ENCODE measurements at places on chromosomes 2 and 18.
A peak's percentile ranks its signal among the peaks of the same experiment; 100 is the strongest.

DNA sequence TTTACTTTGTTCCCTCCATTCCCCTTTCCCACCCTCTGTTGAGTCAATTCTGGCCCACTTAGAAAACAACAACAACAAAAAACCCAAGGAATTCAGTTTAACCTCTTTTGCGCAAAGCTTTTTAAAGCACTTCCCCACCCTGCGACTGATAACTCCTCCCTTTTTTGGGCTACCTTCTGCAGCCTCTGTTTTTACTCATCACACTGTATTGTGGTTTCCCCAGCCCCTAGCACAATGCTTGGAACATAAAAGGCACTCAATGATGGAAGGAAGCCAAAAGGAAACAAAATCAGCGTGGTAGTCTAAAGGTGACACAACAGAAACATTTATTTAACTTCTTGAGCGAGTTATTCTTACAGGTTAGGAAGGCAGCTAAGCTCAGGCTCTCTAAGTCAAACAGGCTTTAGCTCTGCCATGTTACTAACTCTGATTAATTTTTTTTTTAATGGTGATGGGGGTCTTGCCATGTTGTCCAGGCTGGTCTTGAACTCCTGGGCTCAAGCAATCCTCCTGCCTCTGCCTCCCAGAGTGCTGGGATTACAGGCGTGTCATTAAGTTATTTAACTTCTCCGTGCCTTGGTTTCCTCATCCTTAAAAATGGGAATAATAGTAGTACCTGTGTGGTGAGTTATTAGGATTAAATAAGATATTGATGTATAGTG, 1.3 kb downstream of the CEP68 start:
- DNase-seq = no peak

DNA sequence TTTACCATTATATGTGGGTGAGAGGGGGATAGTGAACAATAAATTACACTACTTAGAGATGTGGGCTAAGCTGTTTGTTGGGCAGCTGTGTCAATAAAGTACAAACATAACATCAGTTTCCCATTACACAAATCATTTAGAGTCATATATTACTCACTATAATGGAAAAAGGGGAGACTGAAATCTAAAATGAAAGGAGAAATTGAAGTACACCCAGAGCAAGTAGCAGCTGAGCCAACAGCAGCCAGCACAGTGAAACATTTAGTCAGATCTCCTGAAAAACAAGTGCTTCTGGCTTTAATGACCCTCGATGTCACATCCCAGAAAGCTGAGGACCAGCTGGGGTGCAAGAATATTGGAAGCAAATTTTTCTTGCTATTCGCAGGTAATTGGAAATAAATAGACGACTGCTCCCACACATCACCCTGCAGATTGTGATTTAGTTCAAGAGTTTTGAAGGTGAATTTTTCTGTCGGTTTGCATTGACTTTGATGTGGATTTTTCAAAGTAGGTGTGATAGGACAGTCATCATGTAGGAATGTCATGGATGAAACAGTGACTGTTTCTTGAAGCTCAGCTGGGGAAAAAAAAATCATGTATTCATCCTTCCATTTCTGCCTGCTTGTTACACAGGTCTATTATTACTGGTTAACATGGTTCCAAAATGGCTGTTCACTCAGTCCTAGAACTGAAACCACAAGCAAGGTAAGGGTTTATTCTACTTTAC, 1607.3 kb upstream of the CELF4 start:
- DNase-seq = no peak

DNA sequence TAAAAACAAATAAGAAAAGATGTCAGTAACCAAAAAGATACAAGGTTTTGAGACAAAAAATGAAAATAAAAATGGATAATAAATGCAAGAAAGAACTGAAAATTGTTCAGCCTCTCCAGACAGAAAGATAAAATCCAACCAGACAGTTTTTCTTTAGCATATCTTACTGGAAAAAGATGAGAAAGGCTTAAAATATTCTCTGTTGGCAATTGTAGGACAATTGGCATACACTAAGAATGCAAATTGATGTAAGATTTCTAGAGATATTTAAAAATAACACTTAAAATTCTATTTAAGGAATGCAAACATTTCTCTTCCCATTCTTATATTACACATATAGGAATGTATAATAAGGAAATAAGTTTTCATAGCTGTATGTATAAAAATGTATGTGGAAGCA, 590.6 kb downstream of the DSC3 start:
- DNase-seq = no peak

GRCh38 chr18:12287684-12288402, 20.2 kb upstream of the TUBB6 start:
- DNase-seq = no peak

DNA sequence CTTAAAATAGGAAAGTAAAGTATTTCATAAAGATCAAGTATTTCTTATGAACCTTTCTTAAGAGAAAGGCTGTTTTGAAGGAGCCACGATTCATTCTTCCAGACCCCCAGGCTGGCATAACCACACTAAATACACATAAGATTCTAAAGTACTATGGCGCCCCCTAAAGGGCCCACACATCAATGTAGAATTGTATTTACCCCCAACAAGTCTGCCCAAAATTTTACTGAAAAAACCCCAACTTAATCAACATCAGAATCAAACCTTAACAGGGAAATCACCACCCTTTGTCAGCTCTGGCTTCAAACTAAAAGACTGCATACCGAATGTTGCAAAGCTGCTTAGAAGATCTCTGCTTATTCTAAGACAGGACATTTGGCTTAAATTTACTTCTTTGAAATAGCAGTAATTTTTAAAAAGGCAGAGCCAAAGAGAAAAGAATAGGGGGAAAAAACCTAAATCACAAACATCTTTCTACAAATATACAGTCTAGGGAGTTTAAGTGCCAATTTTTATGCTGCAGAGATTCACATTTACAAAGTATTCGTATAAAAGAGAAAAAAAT, 20.4 kb upstream of the BCL2 start:
- DNase-seq = no peak

DNA sequence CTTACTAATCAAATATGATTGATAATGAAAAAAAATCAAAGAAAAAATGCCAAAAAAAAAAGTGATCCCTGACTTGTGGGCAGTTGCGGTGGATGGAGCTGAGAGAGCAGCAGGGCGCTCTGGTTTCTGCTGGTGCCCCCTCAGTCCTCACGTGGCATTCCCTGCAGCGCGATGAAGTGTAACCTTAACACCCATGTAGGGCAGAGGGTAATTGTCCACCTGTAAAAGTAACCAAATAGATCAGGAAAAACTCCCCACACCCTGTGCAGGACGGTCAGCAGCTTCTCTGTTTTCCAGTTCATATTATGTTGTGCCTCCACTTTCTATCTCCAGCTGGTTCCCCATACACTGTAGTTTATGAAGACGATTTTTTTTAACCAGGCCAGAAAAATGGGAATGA, 25.0 kb downstream of the COA5 start:
- DNase-seq = no peak

- DNase-seq = no peak
Observed at GRCh38 chr18:58080451-58080850, 36.4 kb downstream of the NEDD4L start.

GRCh38 chr18:31684279-31685096, at the start of gene B4GALT6:
Gene B4GALT6 (minus strand): TSS chr18:31684581. CDS start chr18:31684426, 155 bp downstream.
- DNase-seq = peak; percentile 62

GRCh38 chr18:13614641-13615288, 111.6 kb downstream of the FAM210A start:
- DNase-seq = peak; percentile 79

- DNase-seq = no peak
Observed at GRCh38 chr2:17429130-17429529, 89.1 kb downstream of the RAD51AP2 start.

GRCh38 chr2:206211657-206212255, 52.1 kb downstream of the EEF1B2 start:
- no peak for DNase-seq

DNA sequence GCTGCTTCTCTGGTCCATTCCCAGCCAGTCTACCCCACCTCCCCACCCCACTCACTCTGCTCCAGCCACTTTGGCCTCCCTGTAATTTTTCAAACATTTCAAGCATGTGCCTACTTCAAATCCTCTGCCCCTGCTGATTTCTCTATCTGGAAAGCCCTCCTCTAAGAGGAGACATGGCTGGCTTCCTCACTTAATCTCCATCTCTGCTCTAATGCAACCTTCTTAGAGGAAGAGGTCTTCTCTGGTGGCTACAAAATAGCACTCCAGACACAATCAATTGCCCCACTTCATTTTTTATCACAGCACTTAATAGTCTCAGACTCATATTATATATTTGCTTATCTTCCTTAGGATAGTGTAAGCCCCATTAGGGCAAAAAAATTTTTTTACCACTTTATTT, 161.1 kb upstream of the SLC39A10 start:
- DNase-seq = no peak

- DNase-seq = no peak
Observed at GRCh38 chr2:170568511-170568910, 146.6 kb upstream of the SP5 start.

GRCh38 chr2:19589791-19590190, 231.4 kb upstream of the OSR1 start:
- no peak for DNase-seq

- DNase-seq = no peak
Observed at GRCh38 chr2:119008108-119008507, 66.1 kb downstream of the MARCO start.

DNA sequence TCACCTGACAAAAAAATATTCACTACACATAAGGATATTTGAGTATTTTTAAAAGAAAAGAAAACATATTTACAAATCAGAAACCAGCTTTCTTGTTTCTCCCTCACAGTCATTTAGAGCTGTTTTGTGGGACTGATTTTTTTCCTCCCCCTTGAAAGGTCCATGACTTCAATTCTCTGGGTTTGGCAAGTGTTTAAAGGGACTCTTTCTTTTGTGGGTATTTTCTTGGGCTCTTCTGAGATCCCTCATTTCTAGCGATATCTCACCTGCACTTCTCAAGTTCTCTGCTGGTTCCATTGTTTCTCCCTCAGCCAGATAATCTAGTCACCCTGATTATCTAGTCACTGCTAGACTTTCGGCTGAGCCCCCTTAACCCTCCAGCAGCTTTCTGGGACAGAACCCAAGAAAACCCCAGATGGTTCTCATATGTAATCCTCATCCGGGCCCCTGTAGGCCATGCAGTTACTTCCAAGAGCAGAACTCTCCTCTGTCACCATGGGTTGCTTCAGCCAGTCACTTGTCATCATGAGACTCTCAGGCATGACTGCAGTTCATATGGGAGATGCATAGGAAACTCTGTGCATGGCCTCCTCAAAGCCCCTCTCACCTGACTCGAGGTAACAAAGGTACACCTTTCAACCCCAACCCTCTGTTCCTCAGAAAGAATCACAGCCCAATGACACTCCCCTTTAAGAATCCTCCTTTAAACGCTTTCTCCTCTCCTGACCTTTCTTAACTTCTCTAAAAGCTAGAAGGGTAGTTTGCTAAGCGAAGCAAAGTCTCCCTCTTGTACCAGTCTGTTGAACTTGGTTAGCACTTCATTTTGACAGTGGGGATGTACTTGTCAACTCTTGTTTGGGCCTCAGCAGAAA, 36.7 kb upstream of the ITGA4 start:
- no peak for DNase-seq

- DNase-seq = no peak
Observed at GRCh38 chr2:18435426-18436037, 124.9 kb downstream of the RDH14 start.

- no peak for DNase-seq
Observed at GRCh38 chr2:169260246-169260645, 102.1 kb downstream of the LRP2 start.

GRCh38 chr2:74503506-74504475, 3.7 kb downstream of the PCGF1 start:
- DNase-seq = no peak

GRCh38 chr2:3535794-3536681, 16.7 kb upstream of the ADI1 start:
- DNase-seq = no peak

GRCh38 chr2:231890896-231891513, 35.2 kb downstream of the NPPC start:
- DNase-seq = no peak

GRCh38 chr2:239932881-239933735, 92.0 kb downstream of the NDUFA10 start:
- peak; percentile 47 for DNase-seq

DNA sequence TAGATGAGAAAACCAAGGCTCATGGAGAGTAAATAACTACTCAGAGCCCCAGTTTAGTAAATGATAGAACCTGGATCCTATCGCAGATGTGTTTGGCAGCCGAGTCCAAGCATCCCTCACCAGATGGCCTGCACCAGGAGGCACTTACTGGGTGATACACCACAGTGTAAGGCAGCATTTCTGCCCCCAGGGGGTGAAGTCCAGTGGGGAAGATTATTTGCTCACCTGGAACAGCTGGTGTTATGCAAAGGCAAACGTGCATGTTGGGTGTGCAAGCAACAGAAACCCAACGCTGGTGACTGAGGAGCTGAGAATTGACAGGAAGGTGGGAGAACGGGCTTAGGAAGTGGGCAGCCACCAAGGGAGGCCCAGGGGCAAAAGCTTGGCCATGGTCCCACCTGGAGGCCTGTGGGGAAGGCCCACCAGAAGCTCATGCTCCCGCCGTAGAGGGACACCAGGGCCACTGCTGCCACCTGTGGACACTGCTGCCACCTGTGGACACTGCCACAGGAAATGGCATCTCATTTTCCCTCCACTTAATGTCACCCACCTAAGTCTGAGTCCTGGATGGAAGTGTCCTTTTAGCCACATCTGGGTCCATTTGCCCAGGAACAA, 100.6 kb downstream of the TFCP2L1 start:
- DNase-seq = no peak

GRCh38 chr2:234240917-234241316, 190.4 kb downstream of the SPP2 start:
- DNase-seq = no peak

GRCh38 chr2:149167941-149168340, 129.4 kb downstream of the LYPD6B start:
- DNase-seq = no peak

DNA sequence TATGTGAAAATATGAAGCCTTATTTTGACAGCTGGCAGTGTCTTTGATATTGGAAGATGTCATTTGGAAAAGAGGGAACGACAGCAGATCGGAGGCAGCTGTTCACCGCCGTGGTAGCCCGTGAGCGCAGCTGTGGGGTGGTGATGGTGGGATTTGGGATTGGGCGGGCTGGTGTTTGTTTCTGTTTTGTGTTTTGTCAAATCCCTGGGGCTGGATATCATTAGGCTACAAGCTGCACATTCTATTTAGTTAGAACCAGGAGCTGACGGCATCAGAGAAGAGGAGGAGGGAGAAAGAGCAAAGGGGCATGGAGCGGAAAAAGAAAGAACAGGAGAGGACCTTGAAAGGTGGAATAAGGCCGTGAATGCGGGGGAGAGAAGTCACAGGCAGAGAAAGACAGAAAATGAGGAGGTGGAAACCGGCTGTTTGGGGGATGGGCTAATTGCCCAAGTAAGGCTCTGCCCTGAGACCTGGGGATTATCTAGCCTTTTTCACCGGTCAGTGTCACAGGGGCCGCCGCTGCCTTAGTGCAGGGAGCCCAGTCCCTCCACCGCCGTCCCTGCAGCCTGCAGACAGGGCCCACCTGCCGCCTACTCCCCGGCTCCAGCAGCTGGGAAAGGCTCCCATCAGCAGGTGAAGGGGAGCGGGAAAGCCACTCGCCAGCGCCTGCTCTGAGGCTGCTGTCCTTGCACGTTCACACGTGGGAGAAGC, 88.0 kb downstream of the ZCCHC2 start:
- DNase-seq = no peak

GRCh38 chr2:31430439-31431165, 16.1 kb upstream of the XDH start:
- no peak for DNase-seq

- DNase-seq = no peak
Observed at GRCh38 chr18:49061991-49062831, 111.4 kb upstream of the SMAD7 start.

- DNase-seq = no peak
Observed at GRCh38 chr2:101808006-101808562, 110.6 kb downstream of the MAP4K4 start.

- DNase-seq = peak; percentile 70
Observed at GRCh38 chr18:63157293-63158011, 162.1 kb downstream of the BCL2 start.
